CD4-positive, alpha-beta T cell treated with Interleukin-6 for 4 hours (primary cell): ENCODE measurements at places on chromosomes 12 and 14.

DNA sequence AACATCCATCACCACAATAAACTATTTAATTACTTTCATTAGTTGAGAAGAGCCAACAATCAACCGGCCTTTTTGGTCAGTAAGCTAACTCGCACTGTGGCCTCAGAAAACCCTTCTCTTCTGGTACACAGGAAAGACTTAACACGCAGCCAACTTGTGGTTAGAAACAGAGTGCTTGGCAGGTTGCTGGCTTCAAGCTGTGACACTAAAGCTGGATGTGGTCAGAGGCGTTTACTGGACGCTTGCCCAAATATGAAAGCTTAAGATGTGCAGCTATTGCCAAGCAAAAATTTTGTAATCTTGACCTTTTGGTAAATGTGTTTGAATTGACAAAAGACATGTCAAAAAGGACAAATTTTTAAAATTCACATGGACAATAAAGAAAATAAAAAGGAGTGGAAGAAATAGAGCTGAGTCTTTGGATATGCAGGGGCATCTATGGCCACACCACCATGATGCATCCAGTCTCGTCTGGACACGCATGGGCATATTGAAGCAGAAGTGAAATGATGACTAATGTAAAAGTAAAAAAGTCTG is 2.6 kb upstream of the KLRK1 start:
- DNase-seq = no peak

DNA sequence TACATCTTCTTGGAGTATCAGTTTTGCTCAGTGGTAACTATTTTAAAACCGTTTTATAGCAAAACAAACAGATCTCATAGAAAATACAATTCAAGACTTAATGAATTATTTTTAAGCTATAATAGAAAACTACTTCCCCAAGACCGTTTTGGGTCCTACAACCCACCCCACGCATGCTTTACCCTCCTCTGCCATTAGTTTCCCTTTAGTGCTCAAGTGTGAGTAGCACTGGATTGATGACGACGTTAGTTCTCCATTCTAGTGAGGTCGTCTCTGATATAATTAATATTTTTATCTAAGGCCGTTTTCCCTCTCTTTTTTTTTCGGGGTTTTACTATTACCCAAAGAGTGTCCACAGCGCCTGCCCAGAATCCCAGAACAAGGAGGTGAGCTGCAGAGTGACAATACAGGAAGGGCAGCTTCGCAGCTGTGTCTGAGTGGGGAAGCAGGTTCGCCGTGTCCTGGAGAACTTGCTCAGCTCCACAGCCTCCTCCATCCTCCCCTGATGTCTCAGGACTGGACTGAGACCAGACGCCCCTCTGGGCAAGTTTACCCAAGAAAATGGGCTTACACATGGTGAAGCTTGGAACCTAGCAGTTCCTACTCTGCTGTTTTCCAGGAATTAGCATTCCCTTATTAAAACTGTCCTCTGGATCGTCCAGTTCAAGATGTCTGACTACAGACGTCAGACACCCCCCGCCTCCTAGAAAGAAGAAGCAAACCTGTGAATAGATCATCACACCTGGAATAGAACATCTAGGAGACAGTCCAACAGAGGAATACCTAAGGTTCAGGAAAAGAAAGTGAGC is 31.9 kb upstream of the MON2 start:
- DNase-seq = peak; percentile 4

DNA sequence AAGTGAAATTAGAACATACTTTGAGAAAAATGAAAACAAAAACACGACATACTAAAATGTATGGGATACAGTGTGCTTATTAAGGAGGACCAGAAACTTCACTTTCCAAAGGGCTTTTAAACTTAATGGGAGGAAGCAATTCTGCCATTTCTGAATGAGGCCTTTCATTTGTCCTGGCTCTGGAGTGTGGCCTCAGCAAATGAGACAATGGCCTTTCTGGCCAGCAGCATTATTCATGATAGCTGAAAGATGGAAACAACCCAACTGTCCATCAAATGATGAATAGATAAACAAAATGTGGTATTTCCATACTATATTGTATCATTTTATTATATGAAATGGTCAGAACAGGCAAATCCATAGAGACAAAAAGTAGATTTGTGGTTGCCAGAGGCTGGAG is 338.6 kb downstream of the CEP128 start:
- DNase-seq = no peak

GRCh38 chr12:52023182-52023975 is 16.6 kb downstream of the TAMALIN start:
- DNase-seq = peak; percentile 96

DNA sequence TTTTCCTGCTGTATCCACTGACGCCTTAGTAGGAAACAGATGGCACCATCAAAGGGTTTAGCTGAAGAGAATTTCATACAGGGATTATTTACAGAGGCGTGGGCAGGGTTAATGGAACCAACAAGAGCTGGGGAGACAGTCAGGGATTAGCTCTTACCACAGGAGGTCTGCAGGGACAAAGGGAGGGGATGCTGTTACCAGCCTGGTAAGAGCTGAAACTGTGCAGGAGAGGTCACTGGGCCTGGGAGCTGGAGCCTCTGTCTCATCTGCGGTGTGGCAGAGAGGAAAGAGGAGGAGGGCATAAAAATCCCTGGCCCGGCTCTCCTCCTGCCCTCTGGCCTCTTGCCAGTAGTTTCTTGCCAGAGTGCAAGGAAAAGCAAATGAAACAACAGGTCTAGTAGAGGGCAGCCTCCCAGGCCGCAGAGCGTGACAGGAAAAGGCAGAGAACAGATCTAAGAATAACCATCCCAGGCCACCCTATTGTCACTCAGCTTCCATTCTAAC is 18.9 kb upstream of the POC1B start:
- DNase-seq = no peak

DNA sequence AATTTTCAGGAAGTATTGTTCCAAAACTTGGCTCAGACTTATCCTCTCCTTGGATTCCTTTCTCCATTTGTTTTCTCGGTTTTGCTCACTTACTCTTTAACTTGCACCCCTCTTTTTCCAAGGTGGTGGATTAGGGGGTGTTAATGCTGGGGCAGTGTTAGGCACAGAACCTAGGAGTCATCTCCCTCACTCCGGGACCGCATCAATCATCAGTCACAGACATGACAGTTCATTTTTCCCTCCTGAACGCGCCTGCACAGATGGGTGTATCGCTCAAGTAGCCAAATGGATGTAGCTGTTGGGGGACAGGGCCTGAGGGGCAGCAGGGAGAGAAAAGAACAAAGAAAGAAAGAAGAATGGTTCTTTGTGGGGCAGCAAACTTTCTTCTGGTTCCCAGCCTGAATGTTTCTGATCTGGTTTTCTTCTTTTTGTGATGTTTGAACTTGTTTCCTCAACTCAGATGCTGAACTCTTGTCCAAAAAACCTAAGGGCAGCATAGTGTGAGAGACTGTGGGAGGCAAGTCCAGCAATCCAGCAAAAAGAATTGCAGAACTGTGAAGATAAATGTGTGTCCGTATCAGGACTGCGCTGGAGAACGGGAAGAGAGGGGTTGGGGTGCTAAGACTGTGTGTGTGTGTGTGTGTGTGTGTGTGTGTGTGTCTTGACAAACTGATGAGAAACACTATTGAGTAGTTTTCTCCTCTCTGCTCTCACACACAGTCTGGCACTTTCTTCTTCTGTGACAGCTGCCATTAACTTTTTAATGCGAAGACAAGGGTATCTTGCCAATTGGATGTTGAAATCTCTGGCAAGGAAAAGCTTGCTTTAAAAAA is 131.1 kb downstream of the FBXL14 start:
- DNase-seq = no peak
